D721Med (cell line): ENCODE measurements at places on chromosomes 5 and 9.

DNA sequence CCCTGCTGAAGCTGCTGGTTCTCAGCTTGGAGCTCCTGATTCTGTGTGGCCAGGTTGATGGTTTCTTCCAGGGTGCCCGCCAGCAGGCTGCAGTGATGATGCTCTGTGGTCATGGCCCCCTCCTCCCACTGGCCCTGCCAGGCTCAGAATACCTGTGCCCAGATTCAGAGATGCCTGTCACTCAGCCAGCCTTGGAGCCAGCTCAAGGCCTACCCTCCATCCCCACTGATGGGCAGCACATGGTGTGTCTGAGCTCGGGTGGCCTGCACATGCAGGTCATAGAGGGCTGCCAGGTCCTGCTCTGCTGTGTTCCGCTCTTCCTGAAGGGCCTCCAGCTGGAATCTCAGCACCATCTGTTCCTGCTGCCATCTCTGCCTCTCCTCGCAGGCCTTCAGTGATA lies 5.4 kb downstream of the SLC35A4 start:
- DNase-seq, result no peak

- DNase-seq, result no peak
Measured at GRCh38 chr9:124038239-124038638, 26.7 kb downstream of the LHX2 start.

GRCh38 chr5:84272771-84273516 lies 111.7 kb downstream of the EDIL3 start:
- DNase-seq, result no peak

DNA sequence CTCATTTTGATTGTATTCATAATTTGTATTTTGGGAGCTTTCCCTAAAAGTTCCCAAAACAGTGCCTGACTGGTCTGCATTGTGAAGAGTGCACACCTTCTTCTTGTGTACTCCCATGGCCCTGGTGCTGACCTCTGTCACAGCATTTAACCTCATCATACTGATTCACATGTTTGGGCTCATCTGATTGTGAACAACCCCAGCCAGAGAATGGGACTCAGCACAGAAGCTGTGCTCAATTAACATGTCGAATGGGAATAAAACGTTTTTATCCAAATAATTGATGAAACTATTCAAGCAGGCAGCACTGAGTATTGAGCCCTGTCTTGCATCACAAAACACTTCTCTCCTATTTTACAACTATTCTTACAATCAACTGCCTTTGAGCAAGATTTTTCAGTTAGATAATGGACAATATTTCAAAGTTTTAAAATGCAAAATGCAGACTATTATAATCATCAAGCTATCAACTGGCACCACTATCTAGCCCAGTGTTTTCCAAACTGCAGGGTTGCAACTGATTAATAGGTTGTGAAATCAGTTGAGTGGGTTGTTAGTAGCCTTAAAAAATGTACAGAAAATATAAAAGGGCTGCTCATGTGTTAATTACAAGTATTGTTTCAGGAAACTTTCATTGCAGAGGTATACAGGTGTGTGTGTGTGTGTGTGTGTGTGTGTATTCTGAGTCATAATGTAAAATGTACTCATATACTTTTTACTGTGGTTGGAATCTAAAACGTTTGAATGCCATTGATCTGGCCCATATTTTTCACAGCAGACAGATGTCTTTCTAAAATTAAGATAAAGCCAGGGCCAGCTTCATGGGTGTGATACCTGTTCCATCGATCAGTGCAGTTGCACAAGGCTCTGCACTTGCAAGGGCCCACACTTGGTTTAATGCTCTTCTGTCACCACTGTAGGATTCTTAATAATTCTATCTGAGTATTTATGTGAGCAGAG lies 190.5 kb downstream of the PIK3R1 start:
- DNase-seq, result no peak

DNA sequence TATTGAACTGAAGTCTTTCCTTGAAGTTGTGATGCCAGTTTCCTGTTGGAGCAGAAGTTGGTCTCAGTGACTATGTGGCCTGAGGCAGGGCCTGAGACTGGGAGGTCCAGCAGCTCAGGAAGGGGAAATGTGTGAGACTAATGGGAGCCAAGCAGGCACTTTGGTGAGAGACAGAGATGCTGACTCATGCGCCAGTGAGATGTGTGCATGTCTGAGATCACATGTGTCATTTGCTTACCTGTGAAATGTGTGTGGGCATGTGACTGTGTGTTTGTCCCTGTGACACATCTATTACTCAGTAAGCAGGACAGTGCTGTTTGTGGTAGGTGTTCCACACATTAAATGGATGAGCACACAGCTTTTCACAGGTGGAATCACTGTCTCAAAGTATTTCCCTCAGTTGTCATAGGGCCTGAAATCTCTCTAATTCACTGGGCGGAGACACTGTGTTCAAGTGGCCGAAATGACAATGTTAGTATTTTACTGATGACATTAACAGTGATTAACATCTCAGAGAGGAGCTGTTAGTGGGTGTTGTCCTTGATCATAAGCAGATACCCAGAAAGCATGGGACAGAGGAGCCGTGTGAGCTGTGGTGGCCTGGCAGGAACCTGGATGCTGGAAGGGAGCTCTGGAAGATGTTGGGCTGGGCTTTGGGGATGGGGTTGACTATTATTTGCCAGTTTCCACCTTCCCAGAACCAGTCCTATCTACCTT lies 7.4 kb downstream of the NPR2 start:
- DNase-seq, result no peak

DNA sequence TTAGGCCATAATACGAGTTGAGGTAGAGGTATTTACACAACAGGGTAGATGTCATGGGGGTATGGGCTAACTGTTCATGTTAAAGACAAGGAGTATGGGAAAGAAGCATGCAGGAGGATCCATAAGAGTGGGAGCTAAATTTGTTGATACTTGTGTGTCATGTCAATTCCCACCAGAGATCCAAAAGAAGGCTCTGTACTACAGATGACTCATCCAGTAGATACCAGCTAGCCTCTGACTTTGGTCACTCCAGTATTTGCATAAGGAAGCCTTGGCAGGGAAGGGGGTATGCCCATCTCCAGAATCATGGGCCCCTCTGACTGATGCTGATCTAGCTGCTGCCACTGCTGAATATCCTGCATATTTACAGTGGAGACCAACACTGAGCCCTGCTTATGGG lies 743.7 kb upstream of the GRAMD2B start:
- DNase-seq, result no peak

DNA sequence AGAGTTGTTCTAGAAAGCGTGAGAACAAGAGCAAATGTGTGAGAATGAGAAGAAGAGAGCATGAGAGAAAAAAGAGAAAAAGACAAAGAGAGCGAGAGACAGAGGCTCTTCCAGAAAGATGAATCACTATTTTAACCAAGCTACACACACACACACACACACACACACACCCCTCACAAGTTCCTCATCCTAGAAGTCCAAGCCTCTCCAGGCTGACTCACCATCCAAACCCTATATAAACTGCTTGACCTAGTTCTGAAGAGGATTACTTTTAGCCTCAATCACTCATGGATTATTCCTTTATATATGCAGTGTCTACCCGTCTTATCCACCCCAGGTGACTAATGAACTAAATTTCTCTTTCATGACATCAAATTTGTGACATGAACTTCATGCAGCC lies 37.6 kb downstream of the C9orf57 start:
- DNase-seq, result no peak
